Cerebellum (tissue), 4 donors: ENCODE measurements at places on chromosomes 12 and 14. TPM values are rescaled to one million over a fixed set of nuclear protein-coding genes. Genes with fewer than 3 reads are reported as not detected.

Gene EVL
- total RNA-seq: 120 TPM

Gene KRT74
- total RNA-seq: not detected

Gene PRPH
- 3.1 TPM for total RNA-seq

Gene TPH2
- total RNA-seq: 1.00 TPM
